Stimulated activated CD4-positive, alpha-beta T cell treated with anti-CD3 and anti-CD28 coated beads, Interleukin-12 subunit alpha, Interleukin-12 subunit beta, amount 100 ng/mL, for 4 hours (primary cell): ENCODE measurements at places on chromosomes 1 and 21.

- no peak for DNase-seq
Observed at GRCh38 chr1:66275601-66276023, 258.3 kb upstream of the SGIP1 start.

- no peak for DNase-seq
Observed at GRCh38 chr1:186154651-186155050, 220.4 kb downstream of the TPR start.

- no peak for DNase-seq
Observed at GRCh38 chr1:70674941-70675685, 264.0 kb downstream of the CTH start.

- no peak for DNase-seq
Observed at GRCh38 chr1:172980456-172980855, 70.3 kb downstream of the TNFSF18 start.

DNA sequence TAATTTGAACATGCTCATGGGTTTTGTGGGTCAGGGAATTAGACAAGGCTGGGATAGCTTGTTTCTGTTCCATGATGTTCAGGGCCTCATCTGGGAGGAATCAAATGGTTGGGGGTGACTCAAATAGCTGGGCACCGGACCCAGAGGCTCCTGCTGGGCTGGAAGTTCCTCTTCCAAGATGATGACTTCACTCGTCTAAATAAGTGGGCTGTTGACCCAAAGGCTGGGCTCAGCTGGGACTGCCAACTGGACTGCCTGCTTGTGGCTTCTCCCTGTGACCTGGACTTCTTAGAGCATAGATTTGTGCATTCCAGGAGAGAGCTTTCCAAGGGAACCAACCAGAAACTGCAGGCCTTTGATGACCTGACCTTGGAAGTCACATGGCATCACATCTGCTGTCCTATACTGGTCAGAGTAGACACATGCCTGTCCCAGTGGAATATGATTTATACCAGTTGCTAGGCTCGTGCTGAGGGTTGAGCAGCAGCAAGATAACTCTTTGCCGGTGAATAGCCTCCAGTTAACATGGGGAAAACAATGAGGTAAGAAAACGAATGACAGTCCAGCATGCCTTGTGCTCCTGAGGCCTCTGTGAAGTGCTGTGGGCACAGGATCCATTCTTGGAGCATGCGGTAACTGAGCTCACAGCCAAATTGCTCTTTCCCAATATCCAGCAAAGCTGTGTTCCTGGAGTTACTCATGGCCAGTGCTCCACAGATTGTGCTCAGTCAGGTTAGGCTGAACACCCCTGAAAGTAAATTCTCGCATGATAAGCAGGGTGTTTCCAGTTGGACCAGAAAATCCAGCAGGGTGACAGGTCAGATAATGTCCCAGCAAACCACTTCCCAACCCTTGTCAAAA is 272.9 kb upstream of the TMEM51 start:
- no peak for DNase-seq

- no peak for DNase-seq
Observed at GRCh38 chr21:44716984-44717383, 5.6 kb upstream of the TSPEAR start.

GRCh38 chr1:6093611-6094010 is 47.9 kb downstream of the KCNAB2 start:
- DNase-seq, result no peak

DNA sequence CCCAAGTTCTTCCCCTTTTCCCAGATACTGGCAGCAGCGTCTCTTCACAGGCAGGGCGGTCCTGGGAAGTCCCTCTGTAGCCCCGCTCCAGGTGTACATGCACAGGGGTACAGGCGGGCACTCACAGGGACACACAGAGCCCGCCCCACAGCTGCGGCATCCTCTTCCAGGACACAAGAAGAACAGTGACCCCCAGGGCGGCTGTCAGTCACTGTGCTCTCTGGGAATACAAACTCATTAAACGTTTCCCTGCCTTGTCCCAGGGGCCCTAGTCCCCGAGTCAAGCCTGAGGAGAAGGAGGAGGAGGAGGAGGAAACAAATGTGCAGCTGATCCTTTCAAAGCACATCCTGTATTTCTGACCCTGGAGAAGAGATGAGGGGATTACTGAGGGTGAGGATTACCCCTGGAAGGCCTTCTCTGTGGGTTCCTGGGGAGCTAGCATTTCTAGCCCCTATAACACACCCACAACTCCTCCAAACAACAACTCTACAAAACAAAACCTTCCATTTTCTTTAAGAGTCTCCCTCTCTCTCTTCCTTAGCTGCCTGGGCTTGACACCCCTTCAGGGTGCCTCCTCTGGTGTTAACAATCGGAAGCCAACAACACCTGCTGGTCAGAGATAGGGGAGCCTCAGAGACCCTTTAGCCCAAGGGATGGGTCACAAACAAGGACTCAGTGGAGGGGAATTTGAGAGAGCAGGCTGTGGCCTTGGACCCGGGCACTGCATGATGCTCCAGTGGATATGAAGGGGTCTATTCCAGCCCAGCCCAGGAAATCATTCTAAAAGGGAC is 28.4 kb upstream of the DMBX1 start:
- no peak for DNase-seq

DNA sequence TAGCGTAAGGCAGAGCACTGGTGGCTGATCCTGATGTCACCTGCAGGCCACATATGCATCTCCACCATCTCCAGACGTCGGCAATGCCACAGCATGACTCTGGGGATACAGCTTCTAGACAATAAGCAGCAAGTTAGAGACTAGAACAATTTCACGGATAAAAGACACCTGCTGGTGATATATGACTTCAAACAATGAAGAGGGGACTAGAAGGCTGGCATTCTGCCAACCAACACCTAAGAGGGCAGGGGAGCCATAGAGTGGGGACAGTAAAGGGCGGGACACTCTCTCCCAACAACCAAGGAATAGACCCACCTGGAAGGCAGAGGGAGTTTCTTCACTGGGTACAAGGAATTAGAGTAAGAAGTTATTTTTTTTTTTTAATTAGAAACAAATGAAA is 126.7 kb downstream of the SIM2 start:
- no peak for DNase-seq

DNA sequence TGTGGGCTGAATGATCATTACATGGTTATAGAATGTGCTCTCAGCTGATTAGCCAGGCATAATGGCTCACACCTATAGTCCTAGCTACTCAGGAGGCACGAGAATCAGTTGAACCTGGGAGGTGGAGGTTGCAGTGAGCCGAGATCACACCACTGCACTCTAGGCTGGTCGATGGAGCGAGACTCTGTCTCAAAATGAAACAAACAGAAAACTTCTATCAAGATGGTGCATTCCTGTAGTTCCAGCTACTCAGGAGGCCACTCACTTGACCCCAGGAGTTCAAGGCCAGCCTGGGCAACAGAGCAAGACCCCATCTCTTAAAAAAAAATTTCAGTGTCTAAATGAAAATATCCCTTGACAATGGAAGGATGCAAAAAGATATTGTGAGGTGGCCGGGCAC is 10.9 kb downstream of the TIMM17A start:
- no peak for DNase-seq

DNA sequence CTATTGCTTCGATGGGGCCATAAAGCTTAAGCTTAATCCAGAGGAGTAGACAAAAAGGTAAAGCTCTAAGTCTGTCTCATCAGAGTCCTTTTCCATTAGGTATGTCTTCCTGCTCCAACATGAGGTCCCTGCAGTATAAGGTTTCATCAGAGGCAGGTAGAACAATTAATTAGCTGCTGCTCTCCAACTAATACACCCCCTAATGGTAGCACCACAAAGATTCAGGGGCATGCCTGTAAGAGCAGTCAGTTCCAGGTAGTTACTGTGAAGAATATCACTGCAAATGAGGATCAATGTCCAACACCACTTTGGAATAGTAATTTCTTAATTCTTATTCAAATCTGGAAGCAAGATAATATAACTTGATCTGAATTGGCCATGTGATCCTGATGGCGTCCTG is 160.3 kb upstream of the ESRRG start:
- DNase-seq, result no peak

- DNase-seq, result no peak
Observed at GRCh38 chr1:185426848-185427247, 109.8 kb upstream of the IVNS1ABP start.

DNA sequence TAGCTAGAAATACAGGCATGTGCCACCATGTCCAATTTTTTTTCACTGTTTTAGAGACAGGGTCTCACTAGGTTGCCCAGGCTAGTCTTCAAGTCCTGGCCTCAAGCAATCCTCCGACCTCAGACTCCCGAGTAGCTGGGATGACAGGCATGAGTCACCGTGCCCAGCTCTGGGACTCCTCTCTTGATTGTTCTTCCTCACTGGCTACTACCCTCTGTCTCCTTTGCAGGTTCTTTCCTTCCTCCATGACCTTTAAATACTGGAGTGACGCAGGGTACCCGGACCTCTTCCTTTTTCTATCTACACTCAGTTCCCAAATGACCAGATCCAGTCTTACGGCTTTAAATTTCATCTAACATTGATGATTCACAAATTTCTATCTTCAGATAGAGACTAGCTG is 34.9 kb downstream of the ASH1L start:
- no peak for DNase-seq

DNA sequence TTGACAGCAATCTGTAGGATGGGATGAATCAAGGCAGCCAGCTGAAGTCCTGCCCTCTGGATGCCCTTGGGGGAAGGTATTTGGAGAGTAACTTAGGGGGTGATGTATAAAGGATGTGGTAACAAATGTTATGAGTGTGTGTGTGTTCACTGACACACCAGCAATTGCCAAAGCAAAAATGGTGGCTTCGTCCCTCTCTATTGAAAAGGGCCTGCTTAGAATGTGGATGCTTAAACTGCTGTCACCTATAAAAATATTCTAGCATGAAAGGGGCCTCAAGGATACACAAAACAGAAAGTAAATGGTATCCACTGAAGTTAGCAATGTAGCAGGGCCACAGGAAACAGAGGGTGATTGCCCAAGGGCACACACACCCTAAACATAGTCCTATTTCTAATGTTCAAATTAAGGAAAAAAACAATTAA is 15.1 kb upstream of the AIM2 start:
- no peak for DNase-seq

- DNase-seq, result no peak
Observed at GRCh38 chr1:43847290-43847689, 86.3 kb upstream of the ARTN start.

GRCh38 chr1:7278827-7279765 is 492.0 kb upstream of the VAMP3 start:
- DNase-seq, result no peak

DNA sequence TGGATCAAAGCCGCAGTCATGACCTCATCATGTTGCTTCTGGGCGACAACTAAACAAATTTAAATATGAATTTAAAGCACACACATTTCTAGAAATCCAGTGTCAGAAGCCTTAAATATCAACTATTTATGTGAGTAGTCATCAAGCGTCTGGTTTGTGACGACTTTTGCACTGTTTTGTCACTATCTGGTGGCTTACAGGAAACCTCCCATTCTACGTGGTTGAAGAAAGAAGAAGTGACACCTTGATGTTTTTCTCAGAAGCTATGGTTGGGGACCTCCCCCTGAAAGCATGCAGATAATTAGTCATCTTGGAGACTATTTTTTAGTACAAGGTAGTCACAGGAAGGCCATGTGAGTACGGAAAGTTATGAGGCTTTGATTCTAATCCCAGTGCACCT is 58.5 kb downstream of the TENT5C start:
- DNase-seq, result peak; percentile 8

GRCh38 chr1:245276445-245276844 is 121.7 kb downstream of the KIF26B start:
- no peak for DNase-seq

DNA sequence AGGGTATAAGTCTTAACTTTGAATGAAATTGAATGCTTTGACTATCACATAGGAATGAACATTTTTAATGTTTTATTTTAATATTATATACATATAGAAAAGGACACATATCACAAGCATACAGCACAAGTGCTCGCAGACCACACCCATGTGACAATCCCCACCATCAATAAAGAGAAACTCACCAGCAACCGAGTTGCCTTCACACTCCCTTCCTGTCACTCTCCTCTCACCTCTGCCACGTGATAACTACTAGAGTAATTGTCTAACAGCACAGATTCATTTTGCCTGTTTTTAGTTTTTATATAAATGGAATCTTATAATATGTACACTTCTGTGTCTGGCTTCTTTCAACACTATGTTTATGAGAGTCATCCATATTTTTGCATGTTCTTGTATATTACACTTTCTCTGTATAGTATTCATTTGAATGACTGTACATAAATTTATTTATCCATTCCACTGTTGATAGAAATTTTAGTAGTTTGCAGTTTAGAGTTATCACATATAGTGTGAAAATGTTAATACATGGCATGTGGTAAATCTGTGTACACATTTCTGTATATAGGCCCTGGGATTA is 304.9 kb upstream of the DUSP10 start:
- no peak for DNase-seq

- no peak for DNase-seq
Observed at GRCh38 chr1:188825471-188825870, 1652.2 kb downstream of the BRINP3 start.

- DNase-seq, result no peak
Observed at GRCh38 chr1:208531003-208531750, 287.0 kb upstream of the PLXNA2 start.
